KG1 (cell line): ENCODE measurements at places on chromosomes 1 and 21.

- no peak for DNase-seq
These were observed 297.2 kb downstream of the TGFB2 start for GRCh38 chr1:218642033-218642948.

GRCh38 chr1:229028987-229029878 is 241.7 kb upstream of the RAB4A start:
- no peak for DNase-seq

DNA sequence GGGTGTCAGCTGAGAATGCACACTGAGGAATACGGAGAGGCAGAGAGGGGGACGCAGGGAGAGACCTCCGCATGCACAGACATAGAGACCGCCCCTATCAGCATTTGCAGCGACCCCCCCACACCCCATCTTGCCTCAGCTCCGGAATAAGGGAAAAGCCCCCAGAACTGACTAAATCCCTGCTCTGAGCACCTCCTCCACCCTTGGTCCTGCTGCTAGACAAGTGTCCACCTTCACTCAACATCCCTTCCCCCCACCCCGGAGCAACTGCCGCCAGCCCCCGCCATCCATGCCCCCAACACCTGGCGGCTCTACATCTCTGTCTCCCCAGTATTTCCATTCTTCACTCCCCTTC is 769 bp downstream of the SV2A start:
- DNase-seq, result no peak

DNA sequence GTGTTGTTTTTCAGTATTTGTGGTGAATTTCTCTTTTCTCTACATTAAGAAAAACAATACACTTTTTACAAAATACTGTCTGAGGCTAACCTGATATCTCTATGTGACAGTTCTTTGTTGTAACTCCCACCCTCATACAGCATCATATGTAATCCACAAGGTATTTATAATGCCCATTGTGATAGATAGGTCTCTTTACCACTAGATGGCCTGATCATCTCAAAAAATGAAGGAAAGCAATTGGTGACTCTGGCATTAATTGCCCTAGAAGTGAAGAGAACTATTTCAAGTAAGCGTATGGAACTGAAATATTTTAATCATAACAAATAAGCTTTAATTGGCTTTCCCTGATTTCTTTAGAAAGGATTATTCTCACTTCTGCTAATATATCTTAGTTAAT is 36.2 kb upstream of the HFM1 start:
- DNase-seq, result no peak

DNA sequence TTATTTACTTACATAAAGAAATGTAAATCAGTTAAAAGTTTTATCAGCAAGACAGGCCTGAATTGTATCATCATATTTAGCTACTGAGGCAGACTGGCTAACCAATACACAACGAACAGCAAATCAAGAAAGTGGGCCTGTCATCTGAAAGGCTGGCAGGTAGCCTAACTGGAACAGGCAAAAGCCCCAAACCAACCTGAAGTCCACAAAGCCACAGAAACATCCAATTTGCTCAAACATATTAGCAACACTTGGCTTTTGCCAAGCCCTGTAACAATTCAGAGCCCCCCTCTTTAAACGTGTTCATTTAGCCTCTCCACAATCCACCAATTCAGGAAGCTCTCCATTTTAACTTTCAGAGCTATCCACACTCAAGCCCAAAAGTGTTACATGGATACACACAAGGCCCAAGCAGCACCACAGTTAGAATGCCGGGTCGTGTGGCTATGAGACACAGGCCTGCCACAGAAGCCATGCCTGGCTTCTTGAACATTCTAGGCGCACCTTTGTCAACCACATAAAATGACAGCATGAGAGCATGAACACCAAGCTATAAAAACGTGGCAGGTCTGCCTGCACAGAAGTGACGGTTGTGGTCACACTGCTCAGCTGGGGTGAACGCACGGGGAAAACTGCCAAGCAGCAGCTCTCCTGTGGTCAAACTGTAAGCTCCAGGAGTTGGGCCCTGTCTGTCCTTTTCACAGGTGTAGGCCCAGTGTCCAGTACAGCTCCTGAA is 49.3 kb downstream of the CD34 start:
- DNase-seq, result no peak

GRCh38 chr1:29120947-29121485 is 2.7 kb downstream of the TMEM200B start:
- DNase-seq, result peak; percentile 24

- DNase-seq, result no peak
These were observed 41.5 kb downstream of the CLSTN1 start for GRCh38 chr1:9782116-9782751.

GRCh38 chr1:43440358-43440757 is 13.4 kb downstream of the HYI start:
- no peak for DNase-seq

- no peak for DNase-seq
These were observed 53.8 kb downstream of the TRIM11 start for GRCh38 chr1:228352677-228353481.

- DNase-seq, result peak; percentile 31
These were observed 1.2 kb upstream of the NEGR1 start for GRCh38 chr1:72283307-72284083.

- no peak for DNase-seq
These were observed 626 bp upstream of the HLCS start for GRCh38 chr21:36966821-36967768.

- no peak for DNase-seq
These were observed 48.4 kb downstream of the SLC37A1 start for GRCh38 chr21:42561762-42562650.

- DNase-seq, result no peak
These were observed 118.3 kb downstream of the GALNT2 start for GRCh38 chr1:230185076-230186001.

DNA sequence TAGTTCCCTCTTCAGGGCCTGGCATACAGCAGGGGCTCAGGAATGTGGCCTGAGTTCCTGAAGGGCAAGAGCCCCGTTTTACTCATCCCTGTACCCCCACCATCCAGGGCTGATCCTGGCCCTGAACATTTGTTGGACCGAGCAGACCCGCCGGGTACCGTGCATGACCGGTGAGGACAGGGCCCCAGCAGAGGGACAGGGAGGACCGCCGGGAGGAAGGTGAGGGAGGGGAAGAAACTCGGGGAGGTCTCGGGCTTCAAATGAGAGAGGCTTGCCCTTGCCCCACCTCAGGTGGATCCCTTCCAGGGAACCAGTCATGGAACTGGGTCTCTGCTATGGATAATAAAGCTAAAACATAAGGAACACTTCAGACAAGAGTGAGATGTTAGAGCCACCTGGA is 167.8 kb upstream of the KLHDC7A start:
- DNase-seq, result no peak

- no peak for DNase-seq
These were observed 106.1 kb downstream of the PTGER3 start for GRCh38 chr1:70941563-70941962.

DNA sequence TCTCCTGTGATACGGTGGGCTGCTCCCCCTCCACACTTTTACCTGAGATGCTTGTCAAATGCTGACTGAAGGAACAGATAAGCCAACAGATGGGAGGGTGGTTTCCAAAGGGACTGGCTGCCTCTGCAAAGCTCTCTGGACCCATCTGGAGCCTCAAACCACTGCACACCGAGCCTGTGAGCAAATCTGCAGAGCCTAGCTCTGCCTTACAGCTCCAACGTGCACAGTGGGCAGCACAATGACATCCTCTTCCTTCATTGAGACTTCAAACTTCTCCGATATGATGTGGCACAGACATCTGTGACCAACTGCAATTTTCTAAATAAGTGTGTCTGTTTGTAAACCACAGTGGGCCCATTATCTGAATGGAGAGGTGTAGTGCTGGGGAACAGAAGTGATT is 26.2 kb upstream of the KNCN start:
- no peak for DNase-seq

- DNase-seq, result no peak
These were observed 43.1 kb downstream of the ZNF281 start for GRCh38 chr1:200366577-200367253.

- DNase-seq, result no peak
These were observed 4.2 kb upstream of the PMVK start for GRCh38 chr1:154940651-154941194.

GRCh38 chr1:38082769-38083263 is 36.2 kb upstream of the POU3F1 start:
- DNase-seq, result no peak

DNA sequence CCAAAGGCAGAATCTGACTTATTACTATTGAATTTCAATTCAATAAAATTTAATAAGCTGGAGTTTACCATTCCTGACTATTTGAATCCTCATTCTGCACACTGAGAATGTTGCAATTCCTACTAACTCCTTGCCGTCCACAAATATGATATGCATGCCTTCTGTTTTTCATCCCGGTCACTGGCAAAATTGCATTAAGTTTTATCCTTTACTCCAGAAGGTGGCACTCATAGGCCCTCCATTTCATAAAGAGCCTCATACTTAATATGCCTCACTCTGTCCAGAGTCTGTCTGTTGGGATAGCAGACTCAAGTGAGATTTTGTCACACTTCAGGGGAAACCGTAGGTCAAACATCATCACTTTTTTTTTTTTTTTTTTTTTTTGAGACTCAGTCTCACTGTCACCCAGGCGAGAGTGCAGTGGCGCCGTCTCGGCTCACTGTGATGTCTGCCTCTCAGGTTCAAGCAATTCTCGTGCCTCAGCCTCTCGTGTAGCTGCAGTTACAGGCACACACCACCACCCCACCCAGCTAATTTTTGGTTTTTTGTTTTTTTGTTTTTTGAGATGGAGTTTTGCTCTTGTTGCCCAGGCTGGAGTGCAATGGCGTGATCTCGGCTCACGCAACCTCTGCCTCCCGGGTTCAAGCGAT is 27.3 kb downstream of the F11R start:
- DNase-seq, result no peak

GRCh38 chr1:212982430-212983152 is 32.2 kb downstream of the VASH2 start:
- DNase-seq, result no peak

DNA sequence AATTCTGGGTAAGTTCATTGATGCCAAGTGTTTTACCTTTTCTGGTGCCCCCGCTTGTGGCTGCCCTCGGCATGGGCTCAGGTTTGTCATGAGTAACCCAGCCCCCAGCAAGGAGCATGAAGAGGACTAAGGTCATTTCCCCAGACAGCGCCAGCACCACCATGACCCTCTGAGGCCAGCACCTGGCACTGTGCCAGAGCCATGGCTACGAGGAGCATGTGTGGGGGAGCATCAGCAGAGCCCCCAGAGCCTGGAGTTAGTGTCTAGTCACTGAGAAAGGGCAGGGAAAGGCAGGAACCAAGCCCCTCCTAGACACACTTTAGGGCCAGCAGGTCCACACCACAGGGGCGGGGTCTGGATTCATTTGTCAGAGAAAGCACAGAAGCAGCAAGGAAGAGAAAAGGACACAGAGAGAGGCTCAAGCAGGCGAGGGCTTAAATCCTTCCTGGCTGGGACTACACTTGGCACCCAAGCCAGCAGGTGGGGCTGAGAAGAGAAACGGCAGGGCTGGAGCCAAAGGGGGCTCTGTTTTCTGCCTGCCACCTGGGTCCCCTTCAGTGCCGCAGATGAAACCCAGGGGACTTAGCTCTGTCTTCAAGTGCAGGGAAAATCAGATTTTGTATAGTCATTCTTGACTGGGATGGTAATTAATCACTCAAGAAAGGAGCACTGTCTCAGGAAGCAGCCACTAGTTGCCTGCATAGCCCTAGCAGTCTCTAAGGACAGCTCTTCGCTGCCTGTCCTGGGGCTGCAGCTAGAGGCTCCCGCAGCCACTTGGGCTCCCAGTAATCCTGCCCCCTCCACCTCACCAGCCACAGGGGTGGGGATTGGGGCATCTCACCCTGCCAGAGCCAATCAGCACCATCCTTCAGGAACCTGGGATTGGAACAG is 79.6 kb upstream of the ZC3H12A start:
- DNase-seq, result no peak

- no peak for DNase-seq
These were observed 45.9 kb downstream of the PIK3R3 start for GRCh38 chr1:46086576-46086975.
